Activated CD8-positive, alpha-beta memory T cell treated with anti-CD3 and anti-CD28 coated beads for 1 hour (primary cell): ENCODE measurements at places on chromosomes 12 and 14.

DNA sequence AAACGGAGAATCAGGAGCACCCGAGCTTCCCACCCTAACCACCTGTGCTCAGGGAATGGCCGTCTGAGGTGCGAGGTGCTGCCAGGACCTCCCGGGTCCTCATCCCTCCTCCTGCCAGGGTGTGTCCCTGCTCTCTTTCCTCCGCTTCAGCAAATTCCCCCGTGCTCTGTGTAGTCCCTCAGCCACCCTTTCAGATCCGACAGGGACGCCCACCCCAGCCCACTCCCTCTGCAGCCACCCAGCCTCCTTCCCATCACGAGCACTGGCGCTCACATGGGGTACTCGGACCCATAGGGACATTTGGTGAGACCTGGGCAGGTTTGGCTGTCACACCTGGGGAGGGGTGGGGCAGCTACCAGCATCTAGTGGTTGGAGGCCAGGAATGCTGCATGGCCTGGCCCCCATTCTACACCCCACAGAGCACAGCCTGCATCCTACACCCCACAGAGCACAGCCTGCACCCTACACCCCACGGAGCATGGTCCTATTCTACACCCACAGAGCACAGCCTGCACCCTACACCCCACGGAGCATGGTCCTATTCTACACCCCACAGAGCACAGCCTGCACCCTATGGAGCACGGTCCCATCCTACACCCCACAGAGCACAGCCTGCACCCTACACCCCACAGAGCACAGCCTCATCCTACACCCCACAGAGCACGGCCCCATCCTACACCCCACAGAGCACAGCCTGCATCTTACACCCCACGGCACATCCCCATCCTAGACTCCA lies 12.7 kb downstream of the GALNT9 start:
- no peak for DNase-seq

DNA sequence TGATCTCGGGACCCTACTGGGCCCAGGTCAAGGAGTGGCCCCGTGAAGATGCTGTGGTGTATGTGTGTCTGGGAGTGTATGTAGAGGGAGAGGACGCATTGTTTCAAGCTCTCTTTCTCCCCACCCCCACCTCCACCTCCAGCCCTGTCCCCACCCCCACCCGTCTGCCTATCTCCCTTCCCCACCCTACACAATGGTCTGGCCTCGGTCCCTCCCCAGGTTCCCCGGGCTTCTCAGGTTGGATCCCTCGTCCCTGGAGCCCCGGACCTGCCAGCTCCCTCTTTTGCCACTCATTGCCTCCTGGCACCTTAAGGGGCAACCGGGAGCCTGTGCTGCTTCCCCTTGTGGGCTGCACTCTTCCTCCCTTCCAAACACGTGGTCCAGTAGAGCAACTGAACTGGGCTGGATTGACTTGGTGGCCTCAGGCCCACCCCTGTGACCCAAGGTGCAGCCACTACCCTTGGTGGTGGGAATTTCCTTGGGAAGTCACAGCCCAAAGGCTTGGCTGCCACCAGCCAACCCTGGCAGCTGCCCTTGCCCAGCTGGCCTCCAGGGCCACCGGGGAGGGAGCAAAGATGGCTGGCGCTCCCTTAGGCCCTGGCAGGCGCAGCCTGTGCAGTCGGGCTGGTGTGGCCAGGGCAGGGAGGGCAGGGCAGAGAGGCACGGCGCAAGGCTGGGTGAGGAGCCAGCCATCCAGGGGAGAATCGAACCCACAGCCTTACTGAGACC lies 628 bp downstream of the VRTN start:
- DNase-seq, result no peak

GRCh38 chr14:52327374-52328226 lies 13.5 kb downstream of the PTGER2 start:
- DNase-seq, result no peak

DNA sequence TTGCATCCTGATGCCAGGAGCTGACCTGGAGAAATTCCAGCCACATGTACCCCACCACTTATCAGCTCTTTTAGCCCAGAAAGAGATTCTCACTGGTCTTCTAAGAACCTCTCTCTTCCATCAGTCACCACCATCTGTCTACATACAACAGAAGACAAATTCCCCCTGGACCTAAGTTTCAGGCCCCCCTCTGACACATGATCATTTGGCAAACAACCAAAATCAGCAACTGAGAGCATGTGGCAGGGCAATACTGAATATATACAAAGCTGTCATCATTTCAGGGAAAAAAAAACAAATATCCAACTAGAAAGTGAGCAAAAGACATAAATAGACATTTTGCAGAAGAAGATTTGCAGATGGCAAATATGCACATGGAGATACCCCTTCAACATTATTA lies 180.2 kb downstream of the FOXN3 start:
- no peak for DNase-seq

- DNase-seq, result no peak
These were observed 18.2 kb downstream of the MSRB3 start for GRCh38 chr12:65296508-65297265.
